Keratinocyte (primary cell): ENCODE measurements at places on chromosomes 3 and 15. TPM values are rescaled to one million over a fixed set of nuclear protein-coding genes. Genes with fewer than 3 reads are reported as not detected.

The SNX22 gene
- polyA plus RNA-seq, result 0.03 to 0.04 TPM in 2 of 3 replicates, not detected in the other

The ITGA11 gene
- not detected in 3 replicates for polyA plus RNA-seq

The C3orf22 gene
- polyA plus RNA-seq, result not detected in 3 replicates

The PATL2 gene
- 0.15 to 1.0 TPM (median 0.46 TPM) in 3 replicates for polyA plus RNA-seq

The GATM gene
- 0.53 to 1.2 TPM (median 0.60 TPM) in 3 replicates for polyA plus RNA-seq

The RLBP1 gene
- polyA plus RNA-seq, result not detected in 3 replicates

The RPL39L gene
- polyA plus RNA-seq, result 10.3 to 20.0 TPM (median 10.9 TPM) in 3 replicates

DNA sequence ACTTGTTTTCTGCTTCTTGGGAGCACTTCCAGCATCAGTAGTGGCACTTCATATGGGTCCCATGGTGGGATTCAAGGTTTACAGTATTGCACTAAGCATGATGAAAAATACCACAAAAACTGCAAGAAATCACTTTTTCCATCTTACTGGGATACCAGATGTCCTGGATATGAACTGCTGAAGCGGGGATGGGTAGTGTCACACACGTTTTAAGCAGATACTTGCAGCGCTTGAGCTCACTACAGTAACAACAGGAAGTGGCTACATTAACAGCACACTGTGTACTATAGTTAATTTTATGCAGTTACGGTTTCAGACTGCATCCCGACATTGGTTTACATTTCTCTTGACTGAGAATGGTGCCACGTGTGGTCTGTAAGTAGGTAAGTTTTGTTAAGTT lies 3.5 kb upstream of the ISG20 start:
- H3K36me3 ChIP-seq, result peaks cover 20% of the 10 kb centered on the region
- no peaks in the 10 kb centered on the region for H3K27me3 ChIP-seq
- H3K4me3 ChIP-seq, result no peak overlapping the region
- no peak overlapping the region for H3K27ac ChIP-seq
- no peak for DNase-seq

DNA sequence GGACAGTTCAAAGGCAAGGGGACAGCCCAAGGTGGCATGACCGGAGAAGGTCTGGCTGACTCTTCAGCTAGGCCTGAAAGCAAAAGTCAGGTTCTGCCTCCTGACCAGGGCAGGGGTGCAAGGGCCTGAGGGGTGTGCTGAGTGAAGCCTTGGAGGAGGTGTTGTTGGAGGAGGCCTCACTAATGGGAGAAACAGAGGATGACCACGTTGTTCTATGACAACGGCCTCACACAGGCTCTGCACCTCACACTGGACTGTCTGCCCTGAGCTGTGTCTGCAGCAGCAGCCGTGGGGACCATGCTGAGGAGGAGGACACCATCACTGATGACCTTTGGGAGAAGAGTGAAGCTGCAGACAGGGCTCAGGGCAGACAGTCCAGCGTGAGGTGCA lies 116.9 kb upstream of the ABHD17C start:
- H3K36me3 ChIP-seq, result no peaks in the 10 kb centered on the region
- H3K4me1 ChIP-seq, result peaks cover 38% of the 10 kb centered on the region
- H3K27me3 ChIP-seq, result no peaks in the 10 kb centered on the region
- DNase-seq, result no peak
- H3K27ac ChIP-seq, result no peak overlapping the region
- H3K4me3 ChIP-seq, result no peak overlapping the region

GRCh38 chr15:59590027-59590426 lies 21.6 kb upstream of the GCNT3 start:
- H3K27ac ChIP-seq, result no peak overlapping the region
- no peaks in the 10 kb centered on the region for H3K36me3 ChIP-seq
- no peak for DNase-seq
- H3K27me3 ChIP-seq, result no peaks in the 10 kb centered on the region
- no peak overlapping the region for H3K4me3 ChIP-seq
- peaks cover 23% of the 10 kb centered on the region for H3K4me1 ChIP-seq

DNA sequence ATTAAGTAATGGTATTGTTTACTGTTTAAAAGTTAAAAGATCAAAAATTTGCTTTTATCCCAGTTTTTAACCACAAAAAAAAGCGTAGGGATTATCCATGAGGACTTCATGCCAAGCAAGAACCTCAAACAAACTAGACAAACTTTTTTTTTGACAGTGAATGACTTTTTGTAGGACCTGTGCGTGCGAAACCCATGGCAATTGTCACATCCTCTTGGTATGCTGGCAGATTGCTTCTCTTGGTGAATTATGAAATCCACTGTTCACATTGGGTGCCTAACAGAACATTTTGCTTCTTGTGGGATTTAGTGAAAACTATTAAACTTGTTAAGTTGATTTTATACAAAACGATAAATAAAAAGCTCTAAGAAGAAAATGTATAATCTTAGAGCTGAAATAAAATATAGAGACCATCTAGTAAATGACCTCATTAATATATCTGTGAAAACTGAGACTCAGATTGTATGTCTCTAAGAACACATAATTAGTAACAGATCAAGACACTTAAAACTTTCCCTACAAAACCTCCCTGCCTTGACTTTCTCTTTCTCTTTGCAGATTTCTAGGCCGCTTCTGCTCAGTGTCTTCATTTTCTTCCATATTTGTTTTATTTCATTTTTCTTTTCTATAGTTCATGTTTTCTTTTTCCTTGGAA lies 87.3 kb upstream of the CGNL1 start:
- DNase-seq, result no peak
- peaks cover 12% of the 10 kb centered on the region for H3K36me3 ChIP-seq
- no peak overlapping the region for H3K4me3 ChIP-seq

- H3K27ac ChIP-seq, result no peak overlapping the region
- no peaks in the 10 kb centered on the region for H3K4me1 ChIP-seq
- peaks cover 12% of the 10 kb centered on the region for H3K27me3 ChIP-seq
- no peak overlapping the region for H3K4me3 ChIP-seq
Measured at GRCh38 chr15:72835294-72835890, 51.8 kb upstream of the ADPGK start.

GRCh38 chr3:134018850-134019249 lies 10.9 kb downstream of the SLCO2A1 start:
- no peaks in the 10 kb centered on the region for H3K4me1 ChIP-seq
- H3K4me3 ChIP-seq, result no peak overlapping the region
- no peak for DNase-seq
- no peak overlapping the region for H3K27ac ChIP-seq
- H3K27me3 ChIP-seq, result peaks cover 8% of the 10 kb centered on the region
- no peaks in the 10 kb centered on the region for H3K36me3 ChIP-seq

- H3K4me3 ChIP-seq, result no peak overlapping the region
- H3K27ac ChIP-seq, result no peak overlapping the region
- no peak for DNase-seq
- peaks cover 12% of the 10 kb centered on the region for H3K4me1 ChIP-seq
- no peaks in the 10 kb centered on the region for H3K36me3 ChIP-seq
Measured at GRCh38 chr3:67524046-67524445, 130.4 kb downstream of the SUCLG2 start.

- no peaks in the 10 kb centered on the region for H3K36me3 ChIP-seq
- H3K4me3 ChIP-seq, result no peak overlapping the region
- no peak for DNase-seq
- no peak overlapping the region for H3K27ac ChIP-seq
- H3K27me3 ChIP-seq, result no peaks in the 10 kb centered on the region
- no peaks in the 10 kb centered on the region for H3K4me1 ChIP-seq
Measured at GRCh38 chr3:144407335-144407734, 435.7 kb downstream of the DIPK2A start.

- peaks cover 27% of the 10 kb centered on the region for H3K4me1 ChIP-seq
- H3K36me3 ChIP-seq, result no peaks in the 10 kb centered on the region
- H3K27me3 ChIP-seq, result no peaks in the 10 kb centered on the region
Measured at GRCh38 chr3:127685708-127686511, 13.2 kb downstream of the ABTB1 start.

- H3K4me3 ChIP-seq, result no peak overlapping the region
- H3K4me1 ChIP-seq, result no peaks in the 10 kb centered on the region
- DNase-seq, result no peak
- H3K36me3 ChIP-seq, result no peaks in the 10 kb centered on the region
- no peak overlapping the region for H3K27ac ChIP-seq
Measured at GRCh38 chr15:58063614-58064013, 1.9 kb downstream of the ALDH1A2 start.

DNA sequence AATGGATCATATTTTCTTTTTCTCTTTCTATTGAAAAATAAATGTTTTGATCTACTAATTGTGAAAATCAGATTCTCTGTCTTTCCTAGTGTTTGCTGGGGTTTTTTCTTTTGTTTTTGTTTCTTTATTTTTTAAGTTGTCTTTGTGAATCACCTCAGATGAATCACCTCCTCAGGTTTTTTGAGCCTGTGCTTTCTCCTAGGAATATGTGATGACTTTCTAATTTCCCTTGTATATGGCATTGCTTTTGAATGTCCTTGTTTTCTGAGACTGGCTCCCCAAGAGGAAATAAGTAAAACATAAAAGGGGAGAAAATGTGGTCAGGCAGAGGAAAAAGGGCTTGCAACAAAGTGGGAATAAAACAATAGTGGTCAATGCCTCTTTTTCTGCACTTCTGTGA lies 750.0 kb downstream of the ZPLD1 start:
- no peak overlapping the region for H3K27ac ChIP-seq
- DNase-seq, result no peak
- no peaks in the 10 kb centered on the region for H3K36me3 ChIP-seq
